ENCODE measurements at places on chromosomes 1 and 21.

DNA sequence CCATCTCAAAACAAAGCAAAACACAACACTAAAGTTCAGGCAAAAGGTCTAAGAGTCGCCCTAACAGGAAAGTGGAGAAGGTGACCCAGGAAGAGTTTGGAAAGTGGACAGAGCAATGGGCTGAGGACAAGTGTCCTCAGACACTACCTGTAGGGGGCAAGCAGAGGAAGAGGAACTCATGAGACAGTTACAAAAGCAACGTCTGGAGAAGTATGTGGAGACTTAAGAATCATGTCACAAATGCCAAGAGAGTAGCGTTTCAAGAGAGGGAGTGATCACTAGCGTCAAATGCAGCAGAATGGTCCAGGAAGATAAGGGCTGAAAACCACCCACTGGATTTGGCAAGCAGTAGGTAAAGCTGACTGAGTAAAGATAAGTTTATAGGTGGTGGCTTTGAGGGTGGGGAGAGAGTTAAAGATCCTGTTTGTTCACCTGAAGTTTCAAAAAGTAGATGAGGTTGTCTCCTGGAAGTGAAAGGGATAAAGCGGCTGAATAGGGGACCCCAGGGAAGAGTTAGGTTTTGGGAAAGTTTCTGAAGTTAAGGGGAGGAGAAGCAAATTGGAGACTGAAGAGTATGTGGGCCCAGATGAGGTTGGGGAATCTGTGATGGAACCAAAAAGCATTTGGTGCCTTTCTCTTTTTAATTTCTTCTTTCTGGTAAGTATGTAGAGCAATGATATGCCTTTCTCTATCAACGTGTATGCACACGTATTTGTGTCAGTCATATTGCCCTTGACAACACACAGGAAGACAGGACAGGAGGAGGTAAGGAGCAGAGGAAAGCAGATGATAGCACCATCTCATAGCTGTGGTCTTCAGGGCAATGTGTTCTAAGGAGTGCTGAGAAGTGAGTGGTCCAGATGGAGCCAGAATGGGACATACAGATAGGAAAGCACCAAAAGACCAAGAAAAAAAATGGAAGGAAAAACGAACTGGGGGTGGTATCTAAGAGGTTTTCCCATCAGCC lies 3.1 kb downstream of the BSDC1 start:
- DNase-seq: no peak

- DNase-seq: no peak
Observed at GRCh38 chr1:98045211-98045766, 124.5 kb upstream of the DPYD start.

GRCh38 chr1:199405634-199406196 lies 621.8 kb upstream of the NR5A2 start:
- DNase-seq: no peak

DNA sequence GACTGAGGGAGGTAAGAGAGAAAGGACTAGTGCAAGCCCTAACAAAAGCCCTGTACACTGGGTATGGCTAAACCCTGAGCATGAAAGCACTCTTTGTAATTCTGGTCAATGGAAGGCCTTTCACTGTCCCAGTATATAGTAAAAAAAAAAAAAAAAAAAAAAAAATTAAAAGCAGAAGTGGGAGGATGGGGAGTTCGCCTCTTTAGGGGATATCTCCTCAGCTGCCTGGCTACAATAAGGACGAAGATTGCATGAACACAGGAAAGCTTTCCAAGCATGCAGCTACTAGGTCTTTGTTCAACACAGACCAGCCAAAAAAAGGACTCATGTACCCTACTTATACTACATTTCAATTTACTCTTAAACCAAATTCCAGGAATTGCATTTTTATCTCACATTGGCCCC lies 59.1 kb downstream of the EIF4G3 start:
- no peak for DNase-seq
